ENCODE measurements at places on chromosomes 7 and 10. TPM values are rescaled to one million over a fixed set of nuclear protein-coding genes. Genes with fewer than 3 reads are reported as not detected.

Gene OR13A1
- not detected for polyA plus RNA-seq

Gene MYO3A
- not detected for polyA plus RNA-seq

Gene DNAH11
- 0.16 TPM for polyA plus RNA-seq

Gene AKR1D1
- not detected for polyA plus RNA-seq

Gene FANK1
- polyA plus RNA-seq = 4.4 TPM

Gene PKD2L1
- polyA plus RNA-seq = not detected

Gene GJD4
- polyA plus RNA-seq = not detected

Gene ADAM22
- 0.33 TPM for polyA plus RNA-seq

GRCh38 chr7:100825751-100826513 lies 1.4 kb downstream of the EPHB4 start:
- DNase-seq = peak; percentile 43

DNA sequence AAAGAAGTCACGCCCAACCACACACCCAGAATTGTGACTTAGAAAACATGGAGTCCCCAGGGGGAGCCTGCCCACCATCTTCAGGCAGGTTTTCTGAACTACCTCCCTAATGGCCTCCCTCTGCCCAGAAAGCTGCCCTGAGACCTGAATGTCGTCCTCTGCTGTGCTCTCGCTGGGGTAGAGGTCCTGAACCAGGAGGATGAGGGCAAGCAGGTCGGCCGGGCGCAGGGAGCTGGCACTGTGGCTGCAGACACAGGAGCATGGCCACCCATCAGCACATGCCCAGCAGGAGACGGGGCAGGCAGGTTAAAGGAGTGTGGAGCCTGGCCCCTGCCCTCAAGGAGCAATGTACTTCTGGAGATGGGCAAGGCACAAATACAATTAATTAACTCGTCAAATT lies 15.4 kb upstream of the PYROXD2 start:
- no peak for DNase-seq

- no peak for DNase-seq
Measured at GRCh38 chr10:10178476-10178875, 839.2 kb upstream of the CELF2 start.

- no peak for DNase-seq
Measured at GRCh38 chr10:108346066-108346465, 1181.6 kb upstream of the SORCS1 start.

GRCh38 chr10:6299743-6300105 lies 97.0 kb downstream of the PFKFB3 start:
- no peak for DNase-seq

DNA sequence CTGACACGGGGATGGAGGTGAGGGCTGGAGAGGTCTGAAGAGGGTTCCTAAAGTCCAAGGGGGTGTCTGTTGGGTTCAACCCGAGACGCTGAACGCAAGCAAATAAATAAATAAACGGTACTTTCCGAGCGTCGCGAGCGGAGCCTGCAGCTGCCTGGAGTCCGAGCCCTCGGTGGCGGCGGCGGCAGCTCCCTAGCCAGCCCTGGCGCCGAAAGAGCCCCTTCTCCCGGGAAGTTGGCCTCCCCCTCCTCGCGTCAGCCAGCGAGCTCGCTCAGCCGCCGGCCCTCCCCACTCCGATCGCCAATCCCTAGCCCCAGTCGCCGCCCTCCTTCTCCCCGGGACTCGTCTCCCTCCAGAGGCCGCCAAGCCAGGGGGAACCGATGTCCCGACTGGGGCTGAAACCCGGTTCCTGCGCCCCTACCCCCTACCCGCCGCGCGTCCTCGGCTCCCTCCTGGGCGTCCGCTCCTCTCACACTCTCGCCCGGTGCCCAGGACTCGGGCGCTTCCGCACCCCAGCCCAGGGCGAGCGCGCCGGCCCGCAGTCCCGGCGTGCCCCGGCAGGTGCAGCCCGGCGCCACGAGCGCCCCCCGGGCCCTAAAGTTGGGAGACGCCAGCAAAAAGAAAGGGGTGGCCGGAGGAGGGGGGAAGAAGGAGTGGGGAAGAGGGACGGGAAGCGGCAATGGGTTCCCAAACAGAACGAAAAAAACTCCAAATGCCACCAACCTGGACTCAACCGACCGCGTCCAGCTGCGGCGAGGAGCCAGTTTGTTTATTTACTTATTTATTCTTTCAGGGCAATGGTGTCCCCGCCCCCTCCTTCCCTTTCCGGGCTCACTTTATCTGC lies at the start of gene GFRA1:
Gene GFRA1 (minus strand): TSS at position 767 of the 844 bp plus-strand sequence. CDS start 1,177 bp downstream, outside the sequence.
- DNase-seq = peak; percentile 18

- peak; percentile 93 for DNase-seq
Measured at GRCh38 chr10:79221110-79222051, 125.9 kb upstream of the PPIF start.

DNA sequence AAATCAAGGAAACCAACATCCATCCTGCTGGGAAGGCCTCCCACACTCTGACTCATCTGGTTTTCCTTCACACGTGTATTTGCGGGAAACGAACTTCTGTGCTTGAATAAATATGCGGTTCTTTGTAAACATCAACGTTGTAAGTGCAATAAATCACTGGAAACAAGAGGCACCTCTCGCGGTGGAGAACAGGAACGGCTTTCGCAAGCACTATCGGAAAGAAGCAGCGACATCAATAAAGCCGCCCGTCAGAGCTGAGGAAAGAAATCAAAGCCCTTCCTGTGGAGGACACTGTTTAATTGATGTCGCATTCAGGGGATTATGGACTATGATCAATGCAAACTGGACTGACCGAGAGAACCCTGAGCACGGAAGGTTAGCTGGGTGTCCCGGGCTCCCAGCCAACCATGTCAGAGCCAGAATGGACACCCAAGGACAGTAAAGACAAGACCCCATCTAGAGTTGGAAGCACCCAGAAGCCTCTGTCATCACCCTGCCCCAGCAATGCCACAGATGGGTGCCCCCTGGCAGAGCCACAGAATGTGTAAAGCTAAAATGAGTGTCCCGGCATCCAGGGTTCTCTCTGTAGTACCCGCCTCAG lies 37.6 kb downstream of the OAT start:
- peak; percentile 60 for DNase-seq

- DNase-seq = no peak
Measured at GRCh38 chr7:117113871-117114270, 160.6 kb downstream of the ST7 start.

Data from fibroblast of lung (primary cell).